Stimulated activated CD4-positive, alpha-beta T cell treated with anti-CD3 and anti-CD28 coated beads, Interleukin-1b, Interleukin-23, amount 100 ng/mL, for 1 hour (primary cell): ENCODE measurements at places on chromosomes 11 and 22.

DNA sequence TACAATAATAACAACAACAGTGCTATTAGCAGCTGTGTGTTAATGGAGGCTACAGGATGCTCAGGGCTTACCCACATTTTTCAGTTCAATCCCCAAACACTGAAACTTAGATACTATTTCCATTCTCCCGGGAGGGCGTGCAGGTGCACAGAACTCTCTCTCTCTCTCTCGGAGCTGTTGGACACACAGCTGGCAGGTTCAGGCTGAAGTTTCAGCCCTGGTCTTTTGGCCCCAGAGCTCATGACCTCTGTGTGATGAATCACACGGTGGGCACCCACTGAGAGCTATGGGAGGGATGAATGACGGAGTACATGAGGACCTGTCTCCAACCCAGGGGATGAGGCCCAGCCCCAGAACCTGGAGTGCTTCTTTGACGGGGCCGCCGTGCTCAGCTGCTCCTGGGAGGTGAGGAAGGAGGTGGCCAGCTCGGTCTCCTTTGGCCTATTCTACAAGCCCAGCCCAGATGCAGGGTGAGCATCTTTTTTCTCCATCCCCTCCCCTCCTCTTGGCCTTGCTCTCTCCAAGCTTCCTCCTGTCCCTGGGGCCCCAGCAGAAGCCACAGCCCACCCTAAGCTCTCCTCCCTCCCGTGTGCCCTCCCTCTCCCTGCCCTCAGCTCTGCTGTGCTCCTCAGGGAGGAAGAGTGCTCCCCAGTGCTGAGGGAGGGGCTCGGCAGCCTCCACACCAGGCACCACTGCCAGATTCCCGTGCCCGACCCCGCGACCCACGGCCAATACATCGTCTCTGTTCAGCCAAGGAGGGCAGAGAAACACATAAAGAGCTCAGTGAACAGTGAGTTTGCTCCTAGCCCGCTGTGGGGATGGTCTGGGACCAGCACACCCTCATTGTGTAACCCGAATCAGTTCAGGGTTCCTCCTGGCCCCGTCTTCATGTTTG, 16.9 kb downstream of the CSF2RB start:
- DNase-seq = no peak

GRCh38 chr11:440065-441042, 1.5 kb downstream of the ANO9 start:
- no peak for DNase-seq

- DNase-seq = no peak
Measured at GRCh38 chr11:75894036-75894585, 79.1 kb downstream of the UVRAG start.

- DNase-seq = no peak
Measured at GRCh38 chr11:128465531-128465930, 121.8 kb downstream of the ETS1 start.

GRCh38 chr11:69364921-69365320, 71.0 kb downstream of the MYEOV start:
- no peak for DNase-seq

GRCh38 chr11:26621132-26621531, 49.1 kb upstream of the MUC15 start:
- DNase-seq = no peak
